ENCODE measurements at places on chromosomes 11 and 22.

GRCh38 chr22:19082101-19082500 is 40.1 kb downstream of the DGCR2 start:
- no peak for DNase-seq

- DNase-seq: peak; percentile 65
Measured at GRCh38 chr22:29470159-29470855, 9.7 kb upstream of the NEFH start.

DNA sequence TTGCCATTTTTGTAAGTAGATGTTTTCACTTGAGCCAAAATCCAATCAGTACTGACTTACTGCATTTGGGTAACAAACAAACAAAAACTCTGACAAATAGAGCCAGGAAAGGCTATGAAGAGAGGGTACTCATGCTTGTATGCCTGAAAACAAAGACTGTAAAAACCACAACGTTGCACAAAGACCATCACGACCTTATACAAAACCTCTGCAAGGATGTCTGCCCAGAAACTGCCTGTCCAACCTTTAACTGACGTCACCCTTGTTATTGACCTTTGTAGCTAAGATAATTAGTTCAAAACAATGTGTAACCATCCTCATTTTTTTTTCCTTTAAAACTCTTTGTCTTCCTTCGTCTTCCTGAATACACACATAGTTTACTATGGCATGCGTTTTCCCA is 804 bp upstream of the CREBZF start:
- DNase-seq: no peak

- DNase-seq: no peak
Measured at GRCh38 chr11:75786101-75786736, 17.6 kb downstream of the DGAT2 start.

- no peak for DNase-seq
Measured at GRCh38 chr11:11419747-11420146, 66.7 kb upstream of the CSNK2A3 start.

All from A673 (cell line).